RPMI8226 (cell line): ENCODE measurements at places on chromosomes 2 and 18.
A peak's percentile ranks its signal among the peaks of the same experiment; 100 is the strongest.

GRCh38 chr2:213246497-213247281 lies 37.6 kb upstream of the SPAG16 start:
- DNase-seq, result peak; percentile 59

DNA sequence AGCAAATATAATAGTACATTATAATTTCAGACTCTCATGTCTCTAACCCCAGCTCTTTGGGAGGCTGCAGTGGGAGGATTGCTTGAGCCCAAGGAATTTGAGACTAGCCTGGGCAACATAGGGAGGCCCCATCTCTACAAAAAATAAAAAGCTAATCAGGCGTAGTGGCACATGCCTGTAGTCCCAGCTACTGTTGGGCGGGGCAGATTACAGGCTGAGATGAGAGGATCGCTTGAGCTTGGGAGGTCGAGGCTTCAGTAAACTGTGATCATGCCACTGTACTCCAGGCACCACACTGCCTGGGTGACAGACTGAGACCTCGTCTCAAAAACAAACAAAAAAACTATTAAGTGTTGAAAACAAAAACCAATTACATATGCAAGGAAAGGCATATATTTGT lies 123.0 kb upstream of the MYO3B start:
- DNase-seq, result no peak

DNA sequence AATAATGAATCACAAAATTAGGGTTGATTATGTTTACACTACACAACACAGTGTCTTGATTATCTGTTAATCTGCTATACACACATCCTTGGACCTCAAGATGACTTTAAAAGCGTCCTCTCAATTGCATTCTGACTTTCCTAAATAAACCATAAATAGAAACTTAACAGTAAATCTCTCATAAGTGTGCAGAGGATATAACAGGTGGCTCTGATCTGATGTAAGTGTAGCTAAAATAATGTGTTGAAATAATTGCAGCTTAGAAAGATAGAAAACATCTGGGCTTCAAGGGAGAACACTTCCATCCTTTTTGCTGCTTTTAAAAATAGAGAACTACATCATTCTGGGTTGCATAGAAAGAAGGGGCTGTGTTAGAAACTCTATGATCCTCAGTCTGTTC lies 78.4 kb upstream of the EFEMP1 start:
- DNase-seq, result no peak

GRCh38 chr2:191748528-191749180 lies 70.7 kb downstream of the NABP1 start:
- no peak for DNase-seq

DNA sequence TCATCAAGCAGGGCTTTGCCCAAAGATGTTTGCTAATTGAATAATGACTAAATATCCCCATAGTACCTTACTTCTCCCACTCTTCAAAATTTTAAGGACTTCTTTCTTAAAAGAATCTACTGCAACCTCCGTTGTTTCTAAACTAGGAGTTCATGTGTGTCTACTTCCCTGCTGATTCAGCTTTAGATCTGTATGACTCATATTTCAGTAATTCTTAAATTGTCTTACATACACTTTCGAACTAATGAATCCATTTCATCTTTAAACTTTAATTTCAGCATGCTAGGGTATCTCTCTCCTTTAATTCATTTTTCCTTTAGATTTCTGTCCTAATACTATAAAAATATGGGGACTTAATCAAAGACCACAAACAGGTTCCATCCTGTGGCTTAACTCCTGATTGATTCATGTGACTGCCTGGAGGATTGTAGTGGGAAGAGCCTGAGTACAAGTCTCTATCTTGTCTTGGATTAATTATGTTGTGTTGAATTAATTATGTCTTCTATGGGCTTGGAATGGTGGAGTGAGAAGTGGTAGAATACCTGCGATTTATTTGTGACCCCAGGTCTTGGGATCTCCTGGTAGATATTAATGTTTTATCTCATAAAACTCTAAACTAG lies 24.9 kb upstream of the COL5A2 start:
- DNase-seq, result no peak

- DNase-seq, result peak; percentile 92
Measured at GRCh38 chr2:101047075-101047766, 45.1 kb downstream of the RPL31 start.

- DNase-seq, result no peak
Measured at GRCh38 chr2:84959566-84960506, 11.1 kb upstream of the KCMF1 start.

GRCh38 chr2:26756337-26756736 lies 7.7 kb upstream of the SLC35F6 start:
- no peak for DNase-seq

- DNase-seq, result no peak
Measured at GRCh38 chr2:205293559-205293958, 388.7 kb upstream of the NRP2 start.

DNA sequence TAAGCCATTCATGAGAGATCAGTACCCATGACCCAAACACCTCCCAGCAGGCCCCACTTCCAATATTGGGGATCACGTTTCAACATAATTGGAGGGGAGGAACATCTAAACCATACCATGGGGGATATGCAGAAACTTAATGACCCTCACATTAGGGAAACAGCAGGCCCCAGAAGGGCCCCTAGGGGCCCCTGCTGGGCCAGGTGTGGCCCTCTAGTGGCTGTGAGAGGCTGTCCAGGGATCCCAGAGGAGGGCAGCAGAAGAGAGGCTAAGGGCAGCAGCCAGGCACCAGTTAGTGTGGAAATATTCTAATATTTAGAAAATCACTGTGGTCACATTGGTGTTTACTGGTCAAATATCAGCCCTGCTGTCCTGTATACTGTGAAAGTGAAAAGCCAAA lies 49.3 kb upstream of the ANKRD44 start:
- no peak for DNase-seq

GRCh38 chr2:240477916-240478315 lies 42.5 kb downstream of the GPC1 start:
- no peak for DNase-seq

GRCh38 chr2:231152800-231153557 lies 28.1 kb upstream of the HTR2B start:
- DNase-seq, result no peak

- no peak for DNase-seq
Measured at GRCh38 chr18:57624988-57625387, 3.4 kb upstream of the NARS1 start.

DNA sequence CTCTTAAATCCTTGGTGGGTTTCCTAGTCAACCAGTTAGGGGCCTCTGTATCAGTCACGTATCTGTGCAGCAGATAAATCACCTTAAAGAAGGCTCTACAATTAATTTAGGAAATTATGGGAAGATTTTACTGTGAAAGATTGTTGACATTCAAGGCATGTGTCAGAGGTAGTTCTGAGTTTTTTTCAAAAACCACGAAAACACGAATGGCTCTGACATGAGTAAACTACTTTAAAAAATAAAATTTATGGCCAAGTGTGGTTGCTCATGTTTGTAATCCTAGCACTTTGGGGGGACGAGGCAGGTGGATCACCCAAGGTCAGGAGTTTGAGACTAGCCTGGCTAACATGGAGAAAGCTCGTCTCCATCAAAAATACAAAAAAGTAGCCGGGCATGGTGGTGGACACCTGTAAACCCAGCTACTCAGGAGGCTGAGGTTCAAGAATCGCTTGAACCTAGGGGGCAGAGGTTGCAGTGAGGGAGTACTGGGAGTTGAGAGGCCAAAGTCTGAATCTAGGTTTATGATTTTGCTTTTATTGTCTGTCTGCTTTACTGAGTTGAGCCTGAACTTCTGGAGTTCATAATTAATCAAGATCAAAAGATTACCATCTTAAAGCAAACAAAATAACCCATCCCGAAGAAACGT lies 77.1 kb downstream of the SPRED2 start:
- no peak for DNase-seq

GRCh38 chr2:102052365-102052764 lies 60.6 kb downstream of the IL1R2 start:
- DNase-seq, result no peak

- DNase-seq, result no peak
Measured at GRCh38 chr18:506264-506663, 5.8 kb upstream of the COLEC12 start.

DNA sequence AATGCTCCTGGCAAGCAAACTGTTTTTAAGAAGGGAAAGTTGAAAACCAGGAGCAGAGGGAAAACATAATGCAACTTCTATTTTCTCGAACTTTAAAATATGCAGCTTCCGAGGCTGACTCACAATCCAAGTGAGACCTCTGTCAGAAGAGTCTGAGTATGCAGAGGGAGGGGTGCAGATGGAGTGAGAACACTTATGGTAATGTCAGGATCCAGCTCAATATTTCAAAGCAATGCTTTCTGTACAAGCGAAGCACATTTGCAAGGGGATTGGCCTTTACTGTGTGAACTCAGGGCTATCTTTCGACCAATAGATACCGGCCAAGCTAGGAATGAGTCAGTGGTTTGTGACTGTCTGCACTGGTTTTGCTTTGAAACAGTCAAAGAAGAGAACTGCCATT lies 242.7 kb downstream of the CNTNAP5 start:
- no peak for DNase-seq

GRCh38 chr18:13461936-13462335 lies 243.4 kb downstream of the LDLRAD4 start:
- DNase-seq, result no peak

DNA sequence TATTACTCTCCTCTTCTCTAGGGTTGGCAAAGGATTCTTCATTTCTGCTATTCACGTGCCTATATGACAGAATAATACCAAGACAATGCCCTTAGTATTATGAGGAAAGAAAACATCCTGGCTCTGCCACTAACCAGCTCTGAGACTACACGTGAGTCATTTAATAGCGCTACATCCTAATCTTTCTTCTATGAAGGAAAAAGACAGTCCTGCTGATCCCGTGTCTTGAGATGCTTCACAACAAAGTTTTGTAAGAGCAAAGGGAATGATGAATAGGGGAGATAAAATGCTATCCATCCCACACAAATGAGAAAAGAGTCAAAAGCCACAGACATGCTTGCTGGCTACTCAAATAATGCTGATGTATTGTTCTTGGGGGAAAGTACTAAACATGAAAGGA lies 152.8 kb downstream of the PID1 start:
- no peak for DNase-seq

DNA sequence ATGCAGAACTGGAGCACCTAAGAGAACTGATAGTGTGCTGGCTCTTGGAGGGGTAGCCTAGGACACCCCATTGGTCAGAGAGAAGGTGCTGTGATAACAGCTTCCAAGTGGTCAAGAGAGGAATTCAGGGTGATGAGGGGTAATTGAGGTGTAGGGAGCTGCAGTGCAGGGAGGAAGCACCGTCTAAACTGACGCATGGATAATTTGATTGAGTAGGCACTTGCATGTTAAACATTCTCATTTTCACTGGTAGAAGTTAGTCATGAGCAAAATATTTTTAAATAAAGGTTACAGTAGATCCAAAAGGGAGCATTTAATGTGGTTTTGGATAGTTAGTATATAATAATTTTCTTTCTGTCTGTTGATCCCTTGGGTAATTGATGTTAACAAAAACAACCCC lies 155.1 kb upstream of the TCF4 start:
- DNase-seq, result no peak

GRCh38 chr18:46843372-46843771 lies 73.9 kb downstream of the PIAS2 start:
- DNase-seq, result no peak

DNA sequence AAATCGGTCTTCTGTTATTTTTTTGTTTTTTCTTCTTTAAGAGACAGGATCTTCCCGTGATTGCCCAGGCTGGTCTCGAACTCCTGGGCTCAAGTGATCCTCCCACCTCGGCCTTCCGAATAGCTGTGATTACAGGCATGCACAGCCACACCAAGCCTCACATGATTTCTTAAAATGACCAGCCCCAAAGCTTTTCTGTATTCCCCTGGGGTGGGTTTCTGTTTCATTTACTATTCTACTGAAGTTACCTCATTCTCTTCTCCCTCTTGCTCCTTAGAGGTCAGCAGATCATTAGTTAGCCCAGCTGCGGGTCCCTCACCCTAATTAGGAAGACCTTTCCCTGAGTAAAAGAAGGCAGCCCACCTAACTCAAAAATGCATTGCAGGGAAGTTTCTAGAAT lies 27.6 kb downstream of the SLC1A4 start:
- no peak for DNase-seq

- no peak for DNase-seq
Measured at GRCh38 chr18:27447451-27447881, 262.4 kb upstream of the CHST9 start.

- DNase-seq, result peak; percentile 57
Measured at GRCh38 chr2:237662671-237663093, 35.3 kb downstream of the LRRFIP1 start.

DNA sequence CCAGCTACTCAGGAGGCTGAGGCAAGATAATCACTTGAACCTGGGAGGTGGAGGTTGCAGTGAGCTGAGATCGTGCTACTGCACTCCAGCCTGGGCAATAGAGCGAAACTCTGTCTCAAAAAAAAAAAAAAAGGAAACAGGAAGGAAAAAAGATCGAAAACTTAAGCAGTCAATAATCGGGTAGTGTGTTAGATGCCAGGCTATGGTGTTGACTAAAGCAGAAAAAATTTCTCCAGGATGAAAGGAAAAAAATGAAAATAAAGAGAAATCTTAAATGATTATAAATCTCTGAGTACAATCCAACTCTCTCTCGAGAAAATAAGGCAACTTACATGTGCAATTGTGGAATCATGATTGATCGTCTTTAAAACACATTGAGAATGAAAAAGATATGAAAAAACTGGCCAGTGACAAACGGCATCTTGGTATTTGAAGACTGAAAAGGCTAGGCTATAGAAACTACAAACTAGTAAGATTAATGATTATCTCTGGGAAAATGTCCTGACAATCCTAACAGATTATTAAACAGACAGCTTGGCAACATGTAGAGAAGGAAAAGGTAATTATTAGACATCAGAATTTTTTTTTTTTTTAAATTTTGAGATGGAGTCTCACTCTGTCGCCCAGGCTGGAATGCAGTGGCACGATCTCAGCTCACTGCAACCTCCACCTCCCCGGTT lies 16.3 kb upstream of the EPHA4 start:
- DNase-seq, result no peak

GRCh38 chr18:48203961-48204666 lies 205.1 kb downstream of the ZBTB7C start:
- no peak for DNase-seq

DNA sequence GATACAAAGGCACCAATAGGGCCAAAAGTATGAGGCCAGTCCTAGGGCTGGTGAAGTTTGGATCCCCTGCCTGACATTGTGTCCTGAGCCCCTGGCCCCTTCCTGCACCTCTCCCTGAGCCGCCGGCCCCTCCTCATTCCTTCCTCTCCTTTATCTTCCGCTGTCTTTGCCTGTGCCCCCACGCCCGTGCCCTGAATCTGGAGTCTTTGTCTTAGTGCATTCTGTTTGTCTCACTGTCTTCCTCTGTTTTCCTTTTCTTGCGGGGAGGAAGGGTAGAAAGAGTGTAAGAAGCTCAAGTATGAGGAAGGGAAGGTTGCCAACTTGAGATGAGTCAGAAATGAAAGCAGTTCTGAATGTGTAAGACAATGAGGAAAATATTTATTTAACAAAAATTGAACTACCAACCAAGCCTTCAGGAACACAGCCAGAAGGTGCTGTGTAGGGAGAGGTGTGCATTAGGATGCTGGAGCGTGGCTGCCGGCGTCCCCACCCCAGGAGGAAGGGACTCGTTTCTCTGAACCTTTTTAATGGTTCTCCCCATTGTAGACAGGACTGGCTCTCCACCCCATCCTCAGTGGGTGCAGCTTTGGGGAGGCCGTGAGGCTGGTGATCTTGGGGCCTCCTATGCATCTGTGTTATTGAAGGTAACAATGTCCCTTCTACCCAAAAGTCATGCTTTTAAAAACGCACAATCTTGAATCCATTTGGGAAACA lies 133.1 kb downstream of the NEDD4L start:
- no peak for DNase-seq
